ENCODE measurements at places on chromosomes 2 and 18.

GRCh38 chr2:233479616-233480489 lies 86.7 kb downstream of the USP40 start:
- DNase-seq, result no peak

- no peak for DNase-seq
Observed at GRCh38 chr2:26850505-26850904, 2.6 kb downstream of the DPYSL5 start.

- DNase-seq, result no peak
Observed at GRCh38 chr2:68256093-68256450, 3.7 kb upstream of the PPP3R1 start.

GRCh38 chr18:79819968-79820351 lies 22.2 kb downstream of the KCNG2 start:
- no peak for DNase-seq

GRCh38 chr2:148658807-148659722 lies 14.5 kb downstream of the EPC2 start:
- no peak for DNase-seq

GRCh38 chr2:238838786-238839327 lies 9.0 kb upstream of the TWIST2 start:
- no peak for DNase-seq

DNA sequence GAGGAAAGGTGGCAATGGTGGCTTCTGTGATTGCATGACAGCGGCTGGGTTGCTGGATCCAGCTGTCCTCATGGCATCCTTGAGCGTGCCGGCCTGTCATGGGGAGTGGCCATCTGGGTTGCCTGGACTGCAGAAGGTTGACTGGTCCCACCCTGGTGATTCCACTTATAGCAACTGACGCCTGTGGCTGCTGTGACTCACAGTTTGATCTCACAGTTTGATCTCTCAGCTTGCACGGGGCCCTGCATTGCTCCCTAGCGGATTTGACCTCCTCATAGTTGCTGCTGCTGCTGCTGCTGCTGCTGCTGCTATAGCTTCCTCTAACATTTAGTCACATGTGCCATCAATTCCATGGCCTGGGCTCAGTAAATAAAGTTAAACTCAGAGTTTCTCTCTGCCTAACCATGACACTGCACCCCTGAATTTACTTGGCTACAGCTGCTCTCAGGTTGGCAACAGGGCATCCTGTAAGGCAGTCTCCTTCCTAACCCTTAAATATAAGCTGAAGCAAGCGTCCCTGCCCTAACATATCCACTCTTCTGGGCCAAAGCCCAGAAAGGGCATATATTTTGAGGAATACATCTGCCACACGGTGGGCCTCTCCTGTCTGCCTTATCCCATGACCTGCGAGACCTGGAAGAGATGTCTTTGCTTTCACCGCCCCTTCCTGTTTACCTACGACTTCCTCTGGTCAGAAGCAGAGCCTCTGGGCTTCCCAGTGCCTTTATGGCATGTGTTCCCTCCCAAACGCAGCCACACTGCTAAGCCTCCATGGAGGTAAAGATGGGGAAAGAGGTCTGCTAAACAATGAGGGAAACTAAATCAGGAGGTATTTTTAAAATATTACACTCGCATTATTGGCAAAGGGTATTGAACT lies 37.8 kb upstream of the CCDC150 start:
- no peak for DNase-seq

GRCh38 chr18:21191596-21192307 lies 50.3 kb upstream of the GREB1L start:
- DNase-seq, result no peak

DNA sequence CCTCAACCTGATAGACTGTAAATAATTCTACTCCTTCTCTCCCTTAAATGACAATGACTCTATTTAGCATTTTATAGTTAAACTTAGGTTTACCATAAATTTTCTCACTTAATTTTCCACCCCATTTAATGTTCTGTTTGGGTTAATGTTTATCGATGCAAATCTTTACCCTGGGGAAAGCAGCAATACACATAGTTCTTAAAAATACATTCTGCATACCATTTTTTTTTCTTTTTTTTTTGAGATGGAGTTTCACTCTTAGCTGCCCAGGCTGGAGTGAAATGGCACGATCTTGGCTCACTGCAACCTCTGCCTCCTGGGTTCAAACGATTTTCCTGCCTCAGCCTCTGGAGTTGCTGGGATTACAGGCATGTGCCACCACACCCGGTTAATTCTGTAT lies 14.0 kb downstream of the STAM2 start:
- no peak for DNase-seq

DNA sequence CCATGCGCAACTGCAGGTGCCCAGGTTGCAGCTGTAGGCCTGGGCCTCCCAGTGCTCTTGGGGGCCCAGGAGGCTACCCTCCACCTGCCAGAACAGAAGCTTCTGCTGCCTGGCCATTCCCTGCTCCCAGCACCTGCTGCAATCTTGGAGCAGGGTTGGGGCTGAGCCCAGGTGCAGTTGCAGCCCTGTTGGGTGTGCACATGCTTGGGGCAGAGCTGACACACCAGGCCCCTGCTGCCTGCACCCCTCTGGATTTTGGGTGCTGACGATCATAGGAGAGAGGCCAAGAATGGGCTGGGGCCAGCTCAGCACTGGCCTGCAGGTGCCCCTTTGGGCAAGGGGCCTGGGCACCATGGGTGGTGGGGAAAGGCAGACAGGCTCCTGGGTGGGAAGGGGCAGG lies 20.5 kb upstream of the SP140L start:
- no peak for DNase-seq

- DNase-seq, result no peak
Observed at GRCh38 chr2:144430722-144431391, 89.1 kb downstream of the ZEB2 start.

DNA sequence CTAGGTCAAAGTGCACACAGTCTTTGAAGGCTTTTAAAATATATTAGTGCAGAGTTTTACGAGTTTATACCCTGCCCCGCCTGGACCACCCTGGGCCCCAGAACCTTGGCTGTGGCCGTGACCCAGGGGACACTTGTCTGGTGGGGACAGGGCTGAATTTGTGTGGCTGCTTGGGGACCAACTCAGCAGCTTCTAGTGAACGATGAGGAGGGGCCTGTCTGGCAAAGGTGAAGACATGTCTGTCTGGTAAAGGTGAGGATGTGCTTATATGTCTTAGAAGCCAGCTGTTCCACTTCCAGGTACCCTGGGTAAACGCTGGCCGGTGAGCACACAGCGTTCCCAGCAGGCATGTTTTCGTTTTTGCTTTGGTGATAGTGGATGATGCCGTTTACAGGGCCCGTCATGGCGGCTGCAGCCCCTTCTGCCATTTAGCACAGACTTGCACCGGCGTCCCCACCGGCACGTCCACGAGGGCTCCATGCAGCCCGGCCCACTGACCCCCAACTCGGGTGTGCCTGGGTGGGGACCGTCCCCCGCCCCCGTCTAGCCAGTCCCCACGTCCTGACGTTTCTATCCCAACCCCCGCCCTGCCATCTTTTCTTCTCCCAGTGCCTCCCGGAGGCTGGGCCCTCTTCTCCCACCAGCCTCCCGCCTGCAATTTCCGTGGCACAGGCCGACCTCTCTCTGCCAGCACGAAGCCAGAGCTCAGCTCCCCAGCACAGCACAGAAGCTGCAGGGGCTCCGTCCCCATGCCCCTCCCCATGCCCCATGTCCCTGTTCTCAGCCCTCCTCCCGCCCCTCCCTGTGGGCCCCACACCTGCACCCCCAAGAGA lies 67.8 kb downstream of the SLC66A2 start:
- DNase-seq, result no peak

- no peak for DNase-seq
Observed at GRCh38 chr18:5619376-5619775, 75.6 kb upstream of the EPB41L3 start.

DNA sequence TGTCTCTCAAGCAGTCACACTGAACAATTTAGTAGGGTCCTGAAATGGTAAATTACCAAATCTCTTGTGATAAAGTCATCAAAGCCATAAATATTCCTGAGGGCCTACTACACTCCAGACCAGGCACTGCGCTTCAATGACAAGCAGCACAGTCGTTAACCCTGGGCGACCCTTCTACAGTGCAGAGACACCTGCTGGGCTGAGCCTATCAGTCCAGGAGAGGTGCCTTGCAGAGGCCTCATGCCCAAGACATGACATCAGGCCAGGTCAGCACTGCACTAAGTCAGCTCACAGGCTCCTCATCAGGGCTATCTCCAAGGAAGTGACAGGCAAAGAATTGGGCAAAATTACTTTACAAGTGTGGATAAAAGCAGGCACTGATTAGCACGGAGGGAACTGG lies 166.4 kb upstream of the EPB41L3 start:
- no peak for DNase-seq

- DNase-seq, result no peak
Observed at GRCh38 chr2:240219208-240219890, 78.9 kb upstream of the OTOS start.

DNA sequence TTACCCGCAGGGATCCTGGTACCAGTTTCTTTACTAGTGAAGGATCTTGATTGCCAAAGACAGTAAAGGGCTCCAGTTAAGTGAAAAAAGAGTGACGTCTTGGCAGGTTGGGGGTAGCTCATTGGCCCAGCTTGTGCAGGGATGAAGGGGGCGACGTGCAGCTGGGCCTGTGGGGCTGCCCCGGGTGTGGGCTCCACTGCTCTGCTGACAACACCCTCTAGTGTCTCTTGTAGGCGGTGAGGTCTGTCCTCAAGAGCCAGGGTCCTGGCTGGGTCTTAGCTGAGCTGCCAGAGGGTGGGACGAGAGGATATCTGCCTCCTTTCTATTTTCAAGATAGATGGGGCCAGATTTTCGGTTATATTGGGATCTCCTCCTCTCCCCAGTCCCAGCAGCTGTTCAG lies 6.1 kb downstream of the ARHGEF4 start:
- DNase-seq, result no peak

DNA sequence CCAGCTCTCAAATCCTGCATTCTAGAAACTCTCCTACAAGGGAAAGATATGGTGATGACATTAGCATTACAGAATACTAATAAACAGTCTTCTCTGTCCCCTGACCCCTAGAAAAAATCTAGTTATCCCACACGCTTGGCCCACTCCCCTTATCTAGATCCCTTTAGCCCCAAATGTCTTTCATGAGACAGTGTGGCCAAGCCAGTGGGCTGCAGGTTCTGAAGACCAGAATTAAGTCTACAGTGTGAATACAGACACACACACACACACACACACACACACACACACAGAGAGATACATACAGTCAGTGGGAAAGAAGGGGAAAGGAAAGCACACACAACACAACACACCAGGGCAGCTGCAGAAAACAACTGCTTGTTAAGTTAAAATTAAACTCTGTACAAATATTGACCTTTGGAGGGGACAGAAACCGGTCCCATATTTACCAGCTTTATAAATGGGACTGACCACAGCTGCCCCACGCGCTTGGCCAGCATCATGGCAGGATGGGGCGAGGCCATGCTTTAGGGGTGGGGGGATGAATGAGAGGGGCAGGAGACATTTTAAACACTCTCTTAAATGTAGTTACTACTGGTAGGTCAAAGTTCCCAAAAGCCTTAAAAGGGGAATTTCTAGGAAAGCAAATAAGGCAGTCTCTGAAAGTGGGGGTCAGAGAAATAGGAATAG lies 49.1 kb downstream of the NHEJ1 start:
- no peak for DNase-seq

GRCh38 chr2:221649051-221649775 lies 77.1 kb upstream of the EPHA4 start:
- DNase-seq, result no peak

DNA sequence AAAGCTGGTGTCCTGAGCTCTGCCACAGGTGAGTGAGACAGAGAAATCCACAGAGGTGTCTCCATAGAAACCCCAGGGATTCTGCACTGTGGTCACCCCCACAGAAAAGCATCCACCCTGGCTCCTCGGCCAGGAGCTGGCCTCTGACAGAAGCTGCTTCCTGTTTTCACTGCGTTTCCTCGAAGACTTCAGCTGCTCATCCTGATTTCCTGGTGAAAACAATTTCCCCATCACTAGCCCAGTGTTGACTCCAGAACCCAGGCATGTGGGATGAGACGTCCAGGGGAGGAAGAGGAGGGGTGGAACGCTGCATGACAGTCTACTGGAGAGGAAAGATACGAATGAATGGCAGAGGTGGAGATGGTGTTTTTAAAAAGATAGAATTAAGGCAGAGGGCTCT lies 60.3 kb upstream of the GPR45 start:
- DNase-seq, result no peak

- no peak for DNase-seq
Observed at GRCh38 chr2:124978597-124978996, 953.5 kb downstream of the CNTNAP5 start.

GRCh38 chr2:222964376-222965031 lies 87.5 kb upstream of the KCNE4 start:
- DNase-seq, result no peak

DNA sequence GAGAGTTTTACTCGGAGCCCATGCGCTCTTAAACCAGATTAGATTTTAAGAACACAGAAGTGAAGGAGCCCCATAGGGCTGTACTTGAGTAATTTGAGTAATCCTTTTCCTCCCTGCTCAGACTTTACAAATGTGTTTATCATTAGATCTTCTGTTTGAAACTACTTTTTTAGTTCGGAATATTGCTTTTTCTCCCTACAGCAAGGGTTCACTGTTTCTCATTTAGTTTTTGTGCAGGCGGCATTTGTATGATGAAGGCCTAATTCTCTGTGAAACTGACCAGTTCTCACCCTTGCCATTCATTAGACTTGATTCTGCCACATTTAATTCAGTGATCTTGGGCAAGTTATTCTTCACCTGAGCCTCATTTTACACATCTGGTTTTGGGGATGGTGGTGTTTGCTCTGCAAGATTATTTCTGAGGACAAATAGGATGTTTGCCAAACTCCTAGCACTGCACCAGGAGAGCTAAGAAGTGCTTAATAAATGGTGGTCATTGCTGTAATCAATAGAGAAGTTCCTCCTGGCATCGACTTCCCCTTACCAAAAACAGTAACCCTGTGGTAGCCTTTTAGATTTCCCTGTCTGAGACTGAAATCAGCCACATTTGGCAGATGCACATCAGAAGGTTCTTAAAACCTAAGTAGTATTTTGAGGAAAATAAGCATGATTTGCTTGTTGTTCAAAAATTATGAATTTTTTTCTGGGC lies 2.2 kb downstream of the B3GNT2 start:
- DNase-seq, result no peak

- no peak for DNase-seq
Observed at GRCh38 chr18:10878703-10879102, 270.7 kb downstream of the PIEZO2 start.

- no peak for DNase-seq
Observed at GRCh38 chr2:14720319-14720718, 87.8 kb downstream of the LRATD1 start.

DNA sequence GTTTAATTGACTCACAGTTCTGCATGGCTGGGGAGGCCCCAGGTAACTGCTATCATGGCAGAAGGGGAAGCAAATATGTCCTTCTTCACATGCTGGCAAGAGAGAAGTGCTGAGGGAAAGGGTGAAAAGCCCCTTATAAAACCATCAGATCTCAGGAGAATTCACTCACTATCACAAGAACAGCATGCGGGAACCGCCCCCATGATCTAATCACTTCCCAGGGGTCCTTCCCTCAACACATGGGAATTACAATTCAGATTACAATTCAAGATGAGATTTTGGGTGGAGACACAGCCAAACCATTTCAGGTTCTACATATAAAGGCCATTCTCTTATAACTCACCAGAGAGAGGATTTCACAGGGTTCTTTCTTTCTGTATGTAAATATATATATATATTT lies 62.9 kb downstream of the VRK2 start:
- no peak for DNase-seq

- no peak for DNase-seq
Observed at GRCh38 chr2:35852-36251, 10.5 kb downstream of the FAM110C start.

Measured in stimulated activated CD8-positive, alpha-beta memory T cell treated with anti-CD3 and anti-CD28 coated beads, Interleukin-7, amount 100 ng/mL, for 24 hours (primary cell).